Activated gamma-delta T cell (primary cell): ENCODE measurements at places on chromosomes 5 and 9.

DNA sequence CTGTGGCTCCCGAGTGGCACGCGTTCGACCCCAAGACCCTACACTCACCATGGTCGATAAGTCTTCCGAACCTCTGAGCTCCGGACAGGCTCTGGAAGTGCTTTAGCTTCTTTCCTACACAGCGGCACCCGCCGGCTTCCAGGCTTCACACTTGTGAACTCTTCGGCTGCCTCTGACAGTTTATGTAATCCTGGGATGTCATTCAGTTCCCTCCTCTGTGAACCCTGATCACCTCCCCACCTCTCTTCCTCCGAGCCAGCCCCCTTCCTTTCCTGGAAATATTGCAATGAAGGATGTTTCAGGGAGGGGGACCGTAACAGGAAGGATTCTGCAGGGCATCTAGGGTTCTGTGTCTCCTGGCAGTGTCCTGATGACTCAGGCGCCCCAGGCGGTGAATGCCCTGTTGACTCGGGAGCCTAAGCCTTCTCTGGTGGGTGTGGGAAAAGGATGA, at the start of gene CD14:
Gene CD14, minus strand, starts transcription at position 155 of the 451 bp plus-strand sequence. Its CDS starts 104 bp downstream, at position 51.
- no peak for DNase-seq

GRCh38 chr9:69134412-69134811, 39.7 kb upstream of the TJP2 start:
- DNase-seq, result no peak

- no peak for DNase-seq
Measured at GRCh38 chr5:173858670-173859407, 29.3 kb upstream of the CPEB4 start.

DNA sequence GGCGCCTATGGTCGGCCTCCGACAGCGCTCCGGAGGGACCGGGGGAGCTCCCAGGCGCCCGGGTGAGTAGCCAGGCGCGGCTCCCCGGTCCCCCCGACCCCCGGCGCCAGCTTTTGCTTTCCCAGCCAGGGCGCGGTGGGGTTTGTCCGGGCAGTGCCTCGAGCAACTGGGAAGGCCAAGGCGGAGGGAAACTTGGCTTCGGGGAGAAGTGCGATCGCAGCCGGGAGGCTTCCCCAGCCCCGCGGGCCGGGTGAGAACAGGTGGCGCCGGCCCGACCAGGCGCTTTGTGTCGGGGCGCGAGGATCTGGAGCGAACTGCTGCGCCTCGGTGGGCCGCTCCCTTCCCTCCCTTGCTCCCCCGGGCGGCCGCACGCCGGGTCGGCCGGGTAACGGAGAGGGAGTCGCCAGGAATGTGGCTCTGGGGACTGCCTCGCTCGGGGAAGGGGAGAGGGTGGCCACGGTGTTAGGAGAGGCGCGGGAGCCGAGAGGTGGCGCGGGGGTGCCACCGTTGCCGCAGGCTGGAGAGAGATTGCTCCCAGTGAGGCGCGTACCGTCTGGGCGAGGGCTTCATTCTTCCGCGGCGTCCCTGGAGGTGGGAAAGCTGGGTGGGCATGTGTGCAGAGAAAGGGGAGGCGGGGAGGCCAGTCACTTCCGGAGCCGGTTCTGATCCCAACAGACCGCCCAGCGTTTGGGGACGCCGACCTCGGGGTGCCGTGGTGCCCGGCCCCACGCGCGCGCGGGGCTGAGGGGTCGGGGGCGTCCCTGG, 561 bp downstream of the DAPK1 start:
- DNase-seq, result no peak

GRCh38 chr5:101995585-101995984, 300.5 kb downstream of the SLCO4C1 start:
- DNase-seq, result no peak

- no peak for DNase-seq
Measured at GRCh38 chr5:174599992-174600391, 124.4 kb upstream of the MSX2 start.

GRCh38 chr5:149688406-149688805, 41.7 kb upstream of the PPARGC1B start:
- no peak for DNase-seq

- DNase-seq, result no peak
Measured at GRCh38 chr5:171252674-171253073, 56.4 kb upstream of the TLX3 start.

GRCh38 chr5:62083661-62084060, 222.3 kb upstream of the KIF2A start:
- DNase-seq, result no peak

GRCh38 chr9:127283917-127284497, 19.4 kb downstream of the GARNL3 start:
- DNase-seq, result no peak

- DNase-seq, result no peak
Measured at GRCh38 chr9:85421641-85422040, 320.1 kb downstream of the AGTPBP1 start.

DNA sequence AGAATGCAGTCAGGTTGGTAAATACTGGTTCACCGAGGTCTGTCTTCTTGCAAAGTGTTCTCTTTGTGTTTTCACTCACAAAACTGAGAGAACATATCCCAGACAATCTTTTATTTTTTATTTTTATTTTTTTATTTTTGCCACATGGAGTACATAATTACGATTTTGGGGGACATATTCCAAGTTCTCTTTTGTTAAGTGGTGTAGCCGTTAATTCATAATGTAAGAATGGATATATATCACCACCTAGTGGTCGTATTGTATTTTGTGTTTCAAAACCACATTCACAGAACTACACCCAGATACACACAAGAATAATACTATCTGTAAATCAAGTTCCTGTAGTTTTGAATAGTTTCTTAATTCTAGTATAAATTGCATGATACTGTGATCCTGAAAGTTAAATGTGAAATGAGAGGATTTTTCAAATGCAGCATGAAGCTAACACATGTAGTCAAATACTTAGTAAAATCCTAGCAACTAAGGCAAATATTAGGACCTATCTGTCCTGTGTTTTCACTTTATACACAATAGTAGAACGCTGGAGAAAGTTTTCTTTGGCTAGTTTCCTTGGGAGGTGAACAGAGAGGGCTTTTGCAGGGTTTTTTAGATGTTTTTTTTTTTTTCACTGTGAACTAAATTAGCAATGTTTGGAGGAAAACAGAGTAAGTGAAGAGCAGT, 92.7 kb downstream of the VCAN start:
- no peak for DNase-seq

DNA sequence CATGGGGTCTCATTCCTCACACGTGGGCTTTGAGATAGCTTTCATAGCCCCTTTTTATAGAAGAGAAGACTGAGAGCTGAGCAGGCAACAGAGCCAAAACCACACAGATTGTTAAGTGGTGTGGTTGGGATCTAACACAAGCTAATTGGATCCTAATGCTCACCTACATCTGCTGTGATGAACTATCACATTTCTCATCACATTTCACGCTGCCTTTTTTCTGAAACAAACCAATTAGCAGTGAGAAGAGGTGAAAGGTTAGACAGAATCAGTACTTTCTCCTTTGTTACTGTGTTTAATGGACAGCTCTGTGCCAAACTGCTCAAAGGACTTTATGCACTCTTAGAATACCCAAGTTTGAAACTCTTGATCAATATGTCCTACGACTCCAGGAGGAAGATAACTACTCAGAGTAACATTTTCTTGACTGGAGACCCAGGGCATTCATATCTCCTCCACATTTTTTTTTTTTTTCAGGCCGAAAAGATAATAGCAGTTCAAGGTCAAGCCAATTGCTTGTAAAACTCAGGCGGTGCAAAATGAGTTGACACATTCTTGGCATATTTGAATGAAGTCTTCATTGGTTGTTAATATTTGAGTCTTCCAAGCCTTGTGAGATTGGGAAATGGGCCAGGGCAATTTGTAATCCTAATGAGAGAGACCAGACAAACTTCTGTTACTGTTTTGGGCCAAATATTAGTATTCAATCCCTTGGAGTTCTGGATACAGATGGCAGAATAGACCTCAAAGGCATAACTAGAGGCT, 138.4 kb downstream of the KCTD16 start:
- no peak for DNase-seq

GRCh38 chr5:156009583-156009982, 317.4 kb upstream of the SGCD start:
- DNase-seq, result no peak

DNA sequence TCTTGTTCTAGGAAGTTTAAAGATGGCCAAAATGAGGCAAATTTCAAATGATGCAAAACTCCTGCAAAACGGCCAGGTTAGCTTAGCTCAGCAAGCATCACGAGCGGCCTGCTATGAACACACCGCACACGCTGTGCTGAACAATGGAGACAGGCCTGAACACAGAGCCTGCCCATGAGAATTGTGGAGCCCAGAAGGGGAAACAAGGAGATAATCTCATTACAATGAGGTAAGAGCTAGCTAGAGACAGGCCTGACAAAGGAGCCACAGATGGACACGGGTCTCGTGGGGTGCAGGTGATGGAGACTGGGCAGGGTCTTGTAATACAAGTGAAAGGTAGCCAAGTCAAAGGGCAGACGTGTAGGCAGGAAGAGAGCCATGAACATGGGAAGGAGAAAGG, 50.2 kb downstream of the PSMB7 start:
- DNase-seq, result no peak

GRCh38 chr5:98309785-98310598, 463.5 kb upstream of the RGMB start:
- no peak for DNase-seq

DNA sequence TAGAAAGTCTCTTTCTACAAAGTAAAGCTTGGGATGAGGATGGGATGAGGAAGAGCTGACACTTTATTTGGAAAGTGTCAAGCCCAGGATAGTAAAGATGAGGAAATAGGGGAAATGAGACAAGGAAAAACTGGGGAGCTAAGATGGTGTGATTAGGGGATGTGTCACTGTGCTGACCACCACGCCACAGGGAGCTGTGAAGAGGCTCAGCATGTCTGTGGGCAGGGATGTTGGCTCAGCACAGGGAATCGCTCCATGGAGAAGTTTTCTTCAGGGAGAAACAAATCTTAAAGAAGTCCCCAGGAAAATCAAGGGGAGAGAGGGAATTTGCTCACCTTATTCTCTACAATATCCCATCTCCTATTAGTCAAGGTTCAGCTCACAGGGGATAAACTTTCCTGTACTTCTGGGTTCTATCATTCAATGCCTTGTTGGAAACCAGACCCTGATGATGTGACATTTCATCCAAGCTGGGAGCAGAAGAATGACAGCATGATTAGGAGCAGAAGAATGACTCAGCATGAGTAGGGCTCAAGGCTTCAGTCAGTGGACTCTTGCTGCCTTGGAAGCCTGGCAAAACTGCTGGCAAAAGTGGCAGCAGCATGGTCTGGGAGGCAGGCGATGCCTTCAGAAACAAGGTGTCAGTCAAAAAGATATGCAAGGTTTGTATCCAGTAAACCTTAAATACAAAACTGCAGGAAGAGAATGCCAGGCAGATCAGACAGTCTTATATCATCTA, 4.9 kb downstream of the HSPB3 start:
- DNase-seq, result no peak

DNA sequence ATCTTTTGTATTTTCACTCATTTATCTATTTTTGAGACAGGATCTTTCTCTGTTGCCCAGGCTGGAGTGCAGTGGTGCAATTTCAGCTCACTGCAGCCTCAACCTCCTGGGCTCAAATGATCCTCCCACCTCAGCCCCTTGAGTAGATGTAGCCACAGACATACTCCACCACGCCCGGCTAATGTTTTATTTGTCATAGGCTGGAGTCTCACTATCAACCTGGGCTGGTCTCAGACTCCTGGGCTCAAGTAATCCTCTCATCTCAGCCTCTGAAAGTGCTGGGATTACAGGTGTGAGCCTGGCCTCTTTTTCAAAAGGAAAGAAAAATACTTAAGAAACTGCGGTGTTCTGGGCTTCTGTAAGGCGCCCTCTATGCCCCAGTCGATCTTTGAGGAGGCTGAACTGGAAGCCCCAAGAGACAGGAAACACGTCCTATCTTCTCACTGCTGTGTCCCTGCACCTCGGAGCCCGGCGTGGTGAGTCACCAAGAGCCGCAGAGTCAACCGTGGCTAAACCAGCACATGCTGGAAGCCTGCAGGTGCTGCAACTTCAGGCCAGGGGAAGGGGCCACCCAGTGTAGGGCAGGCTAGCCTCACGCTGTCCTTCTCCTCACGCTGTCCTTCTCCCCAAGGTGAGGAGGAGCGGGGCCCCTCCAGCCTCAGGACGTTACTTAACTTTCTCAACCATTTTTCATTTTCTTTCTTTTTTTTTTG, 15.2 kb upstream of the LHX3 start:
- no peak for DNase-seq

DNA sequence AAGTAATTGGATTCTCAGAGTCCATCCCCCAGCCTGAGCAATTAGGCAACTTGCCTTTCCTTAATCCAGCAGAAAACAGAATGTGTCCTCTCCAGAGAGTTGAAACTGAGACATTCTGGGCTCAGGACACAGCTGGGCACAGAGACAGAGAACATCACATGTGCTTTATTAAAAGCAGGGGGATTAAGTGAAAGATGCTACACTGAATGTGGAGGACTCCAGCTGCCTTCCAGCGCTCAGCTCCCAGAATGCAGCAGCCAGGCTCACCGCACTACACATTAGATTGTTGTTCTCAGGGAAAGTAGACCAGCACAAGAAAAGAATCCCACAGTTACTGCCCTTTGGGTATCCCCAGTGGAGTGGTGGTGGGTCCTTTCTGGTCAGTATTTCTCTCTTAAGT, 141.6 kb upstream of the IL12B start:
- no peak for DNase-seq

DNA sequence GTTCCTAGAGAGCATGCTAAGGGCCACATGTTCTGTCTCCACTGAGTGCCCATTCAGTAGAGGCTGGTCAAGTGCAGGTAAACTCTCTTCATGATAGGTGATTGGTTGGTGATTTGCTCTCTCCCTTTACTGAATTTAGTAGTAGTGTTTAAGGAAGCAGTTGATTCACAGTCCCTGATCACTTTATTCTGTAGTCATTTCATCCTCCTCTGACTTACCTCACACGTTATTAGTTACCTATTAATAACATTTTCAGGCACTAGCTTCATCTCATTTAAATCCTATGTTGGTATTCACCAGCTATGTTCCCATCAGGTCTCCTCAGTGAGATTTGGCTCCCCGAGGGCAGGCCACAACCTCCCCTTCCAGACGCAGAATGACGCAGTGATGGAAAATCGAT, 51.9 kb downstream of the ERAP1 start:
- no peak for DNase-seq

DNA sequence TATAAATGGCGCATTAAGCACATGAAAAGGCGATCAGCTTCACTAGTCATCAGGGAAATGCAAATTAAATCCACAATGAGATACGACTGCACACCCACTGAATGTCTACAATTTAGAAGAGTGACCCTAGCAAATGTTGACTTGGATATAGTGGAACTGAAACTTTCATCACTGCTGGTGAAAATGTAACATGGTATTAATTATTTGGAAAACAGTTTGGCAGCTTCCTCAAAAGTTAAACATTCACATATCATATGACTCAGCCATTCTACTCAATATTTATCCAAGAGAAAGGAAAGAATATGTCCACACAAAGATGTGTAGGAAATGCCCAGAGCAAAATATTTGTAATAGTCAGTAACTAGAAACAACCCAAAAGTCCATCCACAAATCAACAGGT, 146.5 kb downstream of the LPAR1 start:
- DNase-seq, result no peak

GRCh38 chr5:39074017-39074814, at the start of gene RICTOR:
RICTOR (minus strand) TSS chr5:39074399; CDS start chr5:39074377, 22 bp downstream.
- DNase-seq, result peak; percentile 81
